ENCODE measurements at places on chromosomes 4 and X.

DNA sequence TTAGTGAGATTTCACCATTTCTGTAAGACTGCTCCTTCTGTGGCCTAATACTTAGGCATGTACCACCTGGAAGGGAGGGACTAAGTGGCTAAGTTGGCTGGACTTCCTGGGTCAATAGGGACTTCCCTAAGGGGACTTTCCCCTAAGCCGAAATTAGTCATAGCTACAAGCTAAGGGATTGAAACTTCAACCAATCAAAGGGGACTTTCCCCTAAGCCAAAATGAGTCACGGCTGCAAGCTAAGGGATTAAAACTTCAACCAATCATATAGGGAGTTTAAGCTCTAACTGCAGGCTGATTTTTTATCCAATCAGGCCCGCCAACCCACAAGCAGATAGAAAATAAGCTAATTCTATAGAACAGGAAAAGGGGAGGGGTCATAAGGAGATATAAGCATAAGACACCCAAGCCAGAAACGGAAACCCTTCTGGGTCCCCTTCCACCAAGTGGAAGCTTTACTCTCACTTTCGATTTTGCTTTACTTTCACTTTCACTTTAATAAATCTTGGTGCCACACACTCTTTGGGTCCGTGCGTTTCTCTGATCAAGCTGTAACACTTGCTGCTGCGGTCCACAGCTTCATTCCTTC lies 382.8 kb downstream of the KLHL4 start:
- DNase-seq: peak; percentile 9

DNA sequence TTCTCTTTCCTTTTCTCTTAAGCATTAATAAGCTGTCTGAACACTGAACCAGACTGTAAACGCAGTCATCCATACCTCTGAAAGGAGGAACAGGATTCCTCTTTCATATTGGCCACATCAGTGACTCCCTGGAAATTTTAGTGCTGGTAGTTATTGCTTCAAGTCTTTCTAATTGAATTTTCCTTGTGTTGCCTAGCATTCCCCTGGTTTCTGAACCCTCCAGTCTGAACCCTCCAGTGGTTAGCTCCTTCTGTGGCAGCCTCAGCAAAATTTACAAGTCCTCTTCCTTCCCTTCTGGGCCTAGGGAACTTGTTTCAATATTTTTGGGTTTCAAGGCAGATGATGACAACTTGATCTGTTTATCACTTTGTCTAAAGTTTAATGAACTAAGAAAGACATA lies 7.9 kb downstream of the SPARCL1 start:
- DNase-seq: no peak

- no peak for DNase-seq
Observed at GRCh38 chr4:13328591-13328990, 155.5 kb downstream of the RAB28 start.

DNA sequence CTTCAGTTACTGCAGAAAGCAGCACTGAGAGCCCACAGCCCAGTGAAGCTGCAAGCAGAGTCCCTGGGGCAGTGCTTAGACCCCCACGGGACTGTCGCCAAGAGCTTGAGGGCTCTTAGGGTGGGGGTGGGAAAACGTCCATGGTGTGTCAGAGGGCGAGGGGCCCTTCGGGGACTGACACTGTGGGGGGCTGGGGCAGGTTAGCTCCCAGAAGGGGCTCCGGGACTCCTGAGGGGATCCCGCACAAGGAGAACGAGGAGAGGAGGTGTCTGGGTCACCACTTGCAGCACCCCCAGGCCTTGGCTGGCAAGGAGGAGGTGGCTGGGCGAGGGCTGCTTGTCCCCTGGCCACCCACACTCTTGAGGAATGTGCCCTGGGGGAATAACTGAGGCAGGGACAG lies 20.8 kb downstream of the NAT8L start:
- DNase-seq: no peak

DNA sequence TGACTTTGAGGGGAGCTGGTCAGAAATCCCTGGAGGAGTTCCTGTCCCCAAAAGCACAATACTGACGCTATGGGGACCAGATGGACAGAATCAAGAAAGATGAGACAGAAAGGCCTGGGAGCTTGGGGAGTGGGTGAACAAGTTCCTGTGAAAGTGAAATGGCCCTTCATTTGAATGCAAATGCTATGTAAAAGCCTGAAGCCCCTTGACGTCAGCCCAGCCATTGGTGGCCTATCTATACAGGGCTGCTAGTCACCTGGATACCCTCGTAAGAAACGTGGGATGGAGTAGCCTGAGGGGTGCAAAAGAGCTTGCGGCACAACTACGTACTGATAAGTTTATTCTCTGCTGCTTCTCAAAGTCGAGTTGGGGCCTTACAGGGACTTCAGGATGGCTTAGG lies at the start of gene CDX4:
TSS of gene CDX4 (plus strand) at position 223 of the 400 bp plus-strand sequence. CDS start 201 bp downstream, outside the sequence.
- no peak for DNase-seq

DNA sequence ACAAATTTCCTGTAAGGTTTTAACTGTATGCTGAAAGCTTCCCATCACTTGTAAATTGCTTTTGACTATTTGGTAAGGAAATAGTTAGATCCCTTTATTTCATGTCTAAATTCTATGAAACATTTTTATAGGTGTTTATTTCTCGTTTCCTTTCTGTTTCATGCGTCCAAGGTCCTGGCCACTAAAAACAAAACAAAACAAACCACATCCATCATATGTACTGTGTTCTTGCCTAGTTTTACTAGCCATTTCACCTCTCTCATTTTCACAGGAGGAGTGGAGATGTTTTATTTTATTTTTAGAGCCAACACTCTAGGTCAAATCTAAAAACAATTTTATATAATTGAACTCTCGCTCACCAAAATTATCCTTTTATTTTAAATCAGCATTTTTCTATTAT lies 375.2 kb upstream of the CTSO start:
- DNase-seq: no peak

Measured in activated T-helper 9 cell treated with anti-CD3 and anti-CD28 coated beads, Interleukin-2, amount 50 U/mL, for 16 hours (primary cell).